ENCODE measurements at places on chromosomes 5 and 9.
A peak's percentile ranks its signal among the peaks of the same experiment; 100 is the strongest.

DNA sequence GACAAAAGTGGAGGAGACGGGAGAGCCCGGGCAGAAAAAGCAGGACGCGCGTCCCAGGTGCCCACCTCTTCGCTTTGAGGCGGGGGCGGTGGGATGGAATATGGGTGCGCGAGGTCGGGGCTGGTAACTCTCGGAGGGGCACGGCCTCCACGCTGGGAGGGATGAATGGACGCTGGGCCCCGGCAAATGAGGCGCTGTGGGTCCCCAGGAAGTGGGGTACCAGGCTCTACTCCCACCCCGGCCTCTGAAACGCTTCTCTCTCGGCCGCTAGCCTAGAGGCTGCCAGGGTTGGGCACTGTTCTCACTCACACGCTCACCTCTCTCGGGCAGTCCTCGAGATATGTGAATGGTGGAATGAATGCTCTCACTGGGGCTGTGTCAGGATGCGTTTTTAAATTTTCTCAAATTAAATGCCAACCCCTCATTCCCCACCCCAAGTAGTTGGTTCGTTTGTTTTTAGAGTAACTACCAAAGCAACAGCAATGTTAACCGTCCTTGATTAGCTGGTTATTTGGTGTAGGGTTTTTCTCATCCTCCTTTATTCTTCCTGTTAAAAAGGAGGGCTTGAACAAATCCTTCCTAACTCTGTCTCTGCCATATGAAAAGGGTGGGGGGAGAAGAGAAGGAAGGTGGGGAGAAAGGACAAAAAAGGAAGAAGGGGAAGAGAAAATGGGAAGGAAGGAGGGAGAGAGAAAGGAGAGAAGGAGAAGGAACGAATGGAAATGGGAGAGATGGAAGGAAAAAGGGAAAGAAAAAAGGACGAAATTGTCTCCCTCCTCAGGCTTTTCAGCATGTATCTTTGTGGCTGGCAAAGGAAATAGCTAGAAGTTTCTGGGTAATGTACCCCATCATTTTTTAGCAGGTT lies 1.3 kb upstream of the EBF1 start:
- peak; percentile 16 for DNase-seq

GRCh38 chr5:112869948-112870347 lies 8.9 kb downstream of the SRP19 start:
- no peak for DNase-seq

- no peak for DNase-seq
Measured at GRCh38 chr5:94173100-94173499, 431.7 kb upstream of the POU5F2 start.

GRCh38 chr9:33227008-33227398 lies 13.0 kb upstream of the SPINK4 start:
- no peak for DNase-seq

GRCh38 chr9:116668970-116669695 lies 18.0 kb upstream of the TRIM32 start:
- no peak for DNase-seq

- DNase-seq, result no peak
Measured at GRCh38 chr5:17204133-17204489, 13.3 kb upstream of the BASP1 start.

DNA sequence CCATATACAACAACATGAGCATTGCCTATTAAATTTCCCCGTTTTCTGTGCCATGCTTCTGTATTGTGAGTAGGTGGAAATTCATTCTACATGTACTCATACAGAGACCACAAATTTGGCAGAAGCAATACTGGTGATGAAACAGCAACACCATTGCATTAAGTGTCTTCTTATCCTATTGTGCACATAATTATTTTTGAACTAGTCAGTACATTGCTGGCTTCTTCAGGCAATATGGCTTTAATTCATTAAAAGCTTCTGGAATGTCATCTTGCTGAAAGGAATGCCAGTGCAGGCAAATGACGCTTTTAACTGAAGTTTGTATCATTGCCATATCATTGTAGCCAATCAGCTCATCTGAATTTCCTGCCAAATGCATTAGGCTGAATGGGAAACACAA lies 82.6 kb downstream of the KIAA1958 start:
- DNase-seq, result no peak

Data from SK-N-DZ (cell line).